Fibroblast of skin of abdomen (primary cell): ENCODE measurements at places on chromosomes 1 and 21.

GRCh38 chr1:145884675-145885074, 991 bp downstream of the ANKRD35 start:
- peak; percentile 31 for DNase-seq

- no peak for DNase-seq
Measured at GRCh38 chr1:225855503-225856300, 26.5 kb downstream of the TMEM63A start.

GRCh38 chr1:67780637-67781036, 52.6 kb downstream of the GNG12 start:
- no peak for DNase-seq

DNA sequence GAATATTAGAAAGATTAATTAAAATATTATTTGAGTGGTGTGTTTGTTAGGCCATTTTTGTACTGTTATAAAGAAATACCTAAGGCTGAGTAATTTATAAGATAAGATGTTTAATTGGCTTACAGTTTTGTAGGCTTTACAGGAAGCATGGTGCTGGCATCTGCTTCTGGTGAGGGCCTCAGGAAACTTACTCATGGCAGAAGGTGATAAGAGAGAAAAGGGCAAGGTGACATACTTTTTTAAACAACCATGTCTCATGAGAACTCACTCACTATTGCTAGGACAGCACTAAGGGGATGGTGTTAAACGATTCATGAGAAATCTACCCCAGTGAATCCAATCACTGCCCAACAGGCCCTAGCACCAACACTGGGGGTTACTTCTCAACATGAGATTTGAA, 56.7 kb upstream of the RGS21 start:
- no peak for DNase-seq

GRCh38 chr21:44065428-44065827, 41.8 kb upstream of the PWP2 start:
- DNase-seq, result peak; percentile 2

DNA sequence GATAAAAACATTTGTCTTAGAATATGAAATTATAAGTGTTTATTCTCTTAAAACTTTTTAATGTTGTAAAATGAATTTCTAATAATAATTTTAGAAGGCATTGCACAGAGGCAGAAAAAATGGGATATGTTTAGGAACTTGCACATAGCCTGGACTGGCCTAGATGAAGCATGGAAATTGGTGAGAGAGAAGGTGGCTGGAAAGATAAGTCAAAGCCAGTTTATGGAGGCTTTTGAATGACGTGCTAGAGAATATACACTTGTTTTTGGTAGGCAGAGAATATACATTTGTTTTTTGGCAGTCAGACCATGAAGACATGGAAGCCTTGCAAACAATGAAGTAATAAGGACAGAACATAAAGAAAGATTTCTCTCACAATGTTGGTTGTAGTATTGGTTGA, 2.3 kb upstream of the C4BPA start:
- no peak for DNase-seq

DNA sequence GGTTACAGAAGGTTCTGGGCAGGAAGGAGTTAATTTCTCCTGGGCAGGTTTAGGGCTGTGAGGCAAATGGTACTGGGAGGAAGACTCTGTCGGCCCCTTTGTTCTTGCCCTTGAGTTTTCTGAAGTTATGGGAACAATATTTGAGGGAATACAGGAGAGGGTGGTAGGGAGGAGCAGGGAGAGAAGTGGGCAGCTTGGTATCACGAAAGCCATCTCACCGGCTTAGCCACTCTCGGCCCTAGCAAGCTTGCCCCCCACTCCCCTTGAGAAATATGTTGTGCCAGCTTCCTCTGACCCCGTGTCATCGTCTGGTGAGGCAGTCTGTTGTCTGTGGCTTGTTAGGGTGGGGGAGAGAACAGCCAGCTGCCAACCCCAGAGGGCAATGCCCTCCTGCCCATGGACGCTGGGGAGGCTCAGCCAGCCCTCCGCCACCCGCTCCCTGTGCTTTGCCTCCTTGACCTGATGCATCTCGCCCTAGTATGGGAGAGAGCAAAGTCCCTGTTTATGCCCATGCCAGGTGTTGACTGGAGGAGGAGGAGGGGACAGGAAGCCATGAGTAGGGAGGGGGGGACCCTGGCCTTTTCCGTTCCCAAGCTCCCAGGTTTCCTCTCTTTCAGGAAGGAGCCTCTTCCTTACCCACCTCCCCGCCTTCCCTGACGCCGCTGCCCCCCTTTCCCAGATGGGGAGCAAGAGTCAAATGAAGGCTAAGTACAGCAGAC, 1.2 kb downstream of the EFNA1 start:
- DNase-seq, result no peak

DNA sequence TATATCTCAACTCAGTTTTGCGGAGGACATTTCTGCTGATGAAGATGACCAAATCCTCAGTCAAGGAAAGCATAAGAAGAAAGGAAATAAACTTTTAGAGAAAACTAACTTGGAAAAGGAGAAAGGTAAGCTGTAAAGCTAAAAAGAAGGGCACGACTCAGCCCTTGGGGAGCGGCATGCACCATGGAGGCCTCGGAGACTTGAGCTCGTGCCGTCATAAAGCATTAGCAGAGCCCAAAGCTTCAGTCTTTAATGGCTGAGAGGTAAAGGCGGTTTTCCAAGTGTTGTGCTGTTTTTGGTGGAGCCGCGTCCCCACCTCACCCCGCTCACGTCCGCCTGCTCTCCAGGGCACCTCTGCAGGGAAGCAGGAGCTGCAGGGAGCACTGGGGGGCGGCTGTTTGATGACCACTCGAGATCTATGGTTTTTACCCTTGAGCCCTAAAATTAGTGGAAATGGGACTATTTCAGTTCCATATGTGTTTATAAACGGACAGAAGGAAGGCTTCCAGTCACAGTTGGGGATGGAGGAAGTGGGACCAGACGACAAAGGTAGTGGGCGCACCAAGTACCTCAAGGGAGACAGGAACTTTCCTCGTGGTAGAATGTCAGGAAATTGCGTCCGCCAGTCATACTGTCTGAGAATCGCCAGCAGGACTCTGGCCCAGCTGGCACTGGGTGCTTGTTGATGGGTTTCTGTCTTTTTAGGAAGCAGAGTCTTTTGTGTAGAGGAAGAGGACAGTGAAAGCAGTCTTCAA, 27.6 kb downstream of the RRP1B start:
- DNase-seq, result no peak

DNA sequence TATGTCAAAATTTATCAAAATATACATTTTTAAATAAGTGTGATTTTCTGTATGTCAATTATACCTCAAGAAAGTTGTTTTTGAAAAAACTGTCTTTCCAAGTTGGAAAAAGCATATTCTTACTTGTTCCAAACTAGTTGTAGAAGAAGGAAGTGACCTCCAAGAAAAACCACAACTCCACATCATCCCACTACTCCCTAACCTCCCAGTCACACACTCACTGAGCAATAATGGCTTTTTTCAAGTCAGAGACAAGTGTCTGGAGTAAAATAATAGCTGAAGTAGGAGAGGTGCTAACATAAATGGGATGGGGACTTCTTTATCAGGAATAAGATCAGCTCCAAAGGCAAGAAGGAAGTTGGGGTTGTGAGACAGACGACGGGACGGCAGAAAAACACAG, 13.4 kb downstream of the EPRS1 start:
- DNase-seq, result no peak

- no peak for DNase-seq
Measured at GRCh38 chr1:21815724-21816321, 3.8 kb downstream of the LDLRAD2 start.

GRCh38 chr1:225434046-225434445, 6.2 kb upstream of the LBR start:
- DNase-seq, result no peak

- DNase-seq, result peak; percentile 94
Measured at GRCh38 chr1:176656257-176656995, 193.5 kb downstream of the PAPPA2 start.

DNA sequence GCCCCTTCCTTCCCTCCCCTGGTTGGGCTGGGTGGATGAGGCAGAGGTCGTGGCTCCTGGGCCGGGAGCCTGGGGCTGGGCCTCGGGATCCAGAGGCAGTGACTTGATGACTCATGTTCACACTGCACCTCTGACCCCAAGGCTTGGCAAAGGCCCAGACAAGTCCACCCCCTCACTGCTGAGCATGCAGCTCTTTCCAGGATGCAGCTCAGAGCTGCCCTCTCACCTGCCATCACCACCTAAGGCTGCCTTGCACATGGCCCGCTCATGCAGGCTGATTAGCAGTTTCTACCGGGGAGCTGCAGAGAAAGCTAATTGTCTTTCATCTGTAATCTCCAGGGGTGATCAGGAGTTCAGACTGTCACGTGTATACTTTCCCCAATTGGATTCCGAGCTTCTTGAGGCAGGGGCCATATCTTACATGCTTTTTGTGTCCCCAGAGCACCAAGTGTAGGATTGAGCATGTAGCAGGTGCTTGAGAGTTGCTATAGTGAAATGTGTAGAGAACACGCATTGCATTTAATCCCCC, 62.1 kb downstream of the LRRN2 start:
- DNase-seq, result no peak

GRCh38 chr1:203517426-203518110, 23.6 kb downstream of the OPTC start:
- no peak for DNase-seq

GRCh38 chr1:95407131-95407885, 173.3 kb downstream of the RWDD3 start:
- peak; percentile 24 for DNase-seq

GRCh38 chr1:234605983-234606783, 3.8 kb downstream of the IRF2BP2 start:
- DNase-seq, result no peak

DNA sequence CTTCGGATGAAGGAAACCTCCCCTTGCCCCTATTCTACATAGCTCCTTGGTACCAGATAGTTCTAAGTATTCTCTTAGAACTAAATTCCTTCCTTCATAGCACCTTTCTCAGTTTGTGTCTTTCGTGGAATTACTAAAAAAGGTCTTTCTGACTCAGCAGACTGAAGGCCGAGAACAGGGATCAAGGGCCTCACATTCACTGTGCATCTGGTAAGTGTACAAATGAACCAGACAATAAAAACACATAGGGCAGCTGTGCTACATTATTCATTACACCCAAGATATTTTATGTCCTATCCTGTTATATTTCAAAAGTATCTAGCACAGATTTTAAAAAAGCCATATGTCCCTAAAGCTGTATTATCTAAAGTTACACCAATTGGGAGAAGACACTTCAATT, 62.9 kb upstream of the HP1BP3 start:
- DNase-seq, result no peak

- no peak for DNase-seq
Measured at GRCh38 chr1:241624935-241625334, 15.2 kb downstream of the CHML start.

DNA sequence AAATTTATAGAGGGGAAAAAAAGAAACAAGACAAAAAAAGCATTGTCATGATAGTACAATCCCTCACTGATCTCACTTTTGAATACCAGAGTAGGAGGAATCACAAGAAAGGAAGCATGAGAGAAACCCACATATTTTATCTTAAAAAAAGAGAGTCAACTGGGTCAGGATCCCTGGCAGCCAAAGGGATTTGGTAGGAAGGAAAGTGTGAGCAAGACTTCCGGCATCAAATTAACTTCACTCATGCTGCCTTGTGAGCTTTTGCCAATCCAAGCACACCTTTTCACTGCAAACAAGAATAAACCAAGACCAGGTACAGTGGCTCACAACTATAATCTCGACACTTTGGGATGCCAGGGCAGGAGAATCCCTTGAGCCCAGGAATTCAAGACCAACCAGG, 53.1 kb downstream of the SLC9C2 start:
- no peak for DNase-seq

DNA sequence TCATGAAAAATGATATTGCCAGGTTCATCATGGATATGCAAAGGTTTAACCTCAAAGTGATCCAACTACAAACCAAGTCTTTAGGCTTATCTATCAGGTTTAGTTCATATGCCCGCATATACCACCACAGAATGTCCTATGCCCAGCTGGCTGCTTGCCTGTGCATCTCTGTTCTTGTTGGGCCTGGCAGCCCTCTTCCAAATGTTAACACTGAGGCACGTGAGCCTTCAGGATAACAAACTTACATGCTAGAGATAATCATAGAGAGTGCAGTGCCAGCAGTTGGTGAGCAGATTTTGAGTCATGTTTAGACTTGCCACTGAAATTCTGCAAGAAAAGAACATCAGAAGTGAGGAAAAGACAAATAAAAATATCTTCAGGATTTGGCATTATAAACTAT, 607.9 kb upstream of the TMPRSS15 start:
- DNase-seq, result no peak

DNA sequence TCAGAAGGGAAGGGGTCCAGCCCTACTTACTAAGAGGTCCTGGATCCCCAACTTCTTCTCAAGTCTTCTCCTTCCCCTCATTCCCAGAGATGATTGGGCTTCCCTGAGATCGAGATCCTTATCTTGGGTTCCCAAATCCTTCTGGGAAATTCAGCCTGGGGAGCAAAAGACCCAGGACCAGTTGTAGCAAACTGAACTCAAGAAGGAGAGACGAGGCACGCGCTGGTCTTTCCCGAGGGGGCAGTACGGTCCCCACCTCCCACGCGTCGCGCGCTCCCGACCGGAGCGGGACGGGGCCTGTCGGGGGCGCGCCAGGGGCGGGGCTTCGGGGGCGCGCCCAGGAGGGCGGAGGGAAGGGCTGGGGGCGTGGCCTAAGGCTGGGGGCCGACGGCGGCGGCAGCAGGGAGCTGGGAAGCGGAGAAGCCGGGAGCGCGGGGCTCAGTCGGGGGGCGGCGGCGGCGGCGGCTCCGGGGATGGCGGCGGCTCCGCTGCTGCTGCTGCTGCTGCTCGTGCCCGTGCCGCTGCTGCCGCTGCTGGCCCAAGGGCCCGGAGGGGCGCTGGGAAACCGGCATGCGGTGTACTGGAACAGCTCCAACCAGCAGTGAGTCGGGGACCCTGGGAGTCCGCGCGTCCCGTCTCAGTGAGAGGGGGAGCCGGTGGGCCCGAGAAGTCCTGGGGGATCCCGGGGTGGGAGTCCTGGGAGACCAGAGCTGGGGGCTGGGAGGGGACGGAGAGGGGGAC, at the start of gene EFNA3:
EFNA3 (plus strand) TSS at position 369 of the 741 bp plus-strand sequence; CDS start at position 474, 105 bp downstream.
- peak; percentile 48 for DNase-seq

GRCh38 chr1:30817548-30817947, 60.0 kb upstream of the LAPTM5 start:
- no peak for DNase-seq

GRCh38 chr21:31550070-31550469, 109.4 kb upstream of the SOD1 start:
- no peak for DNase-seq

DNA sequence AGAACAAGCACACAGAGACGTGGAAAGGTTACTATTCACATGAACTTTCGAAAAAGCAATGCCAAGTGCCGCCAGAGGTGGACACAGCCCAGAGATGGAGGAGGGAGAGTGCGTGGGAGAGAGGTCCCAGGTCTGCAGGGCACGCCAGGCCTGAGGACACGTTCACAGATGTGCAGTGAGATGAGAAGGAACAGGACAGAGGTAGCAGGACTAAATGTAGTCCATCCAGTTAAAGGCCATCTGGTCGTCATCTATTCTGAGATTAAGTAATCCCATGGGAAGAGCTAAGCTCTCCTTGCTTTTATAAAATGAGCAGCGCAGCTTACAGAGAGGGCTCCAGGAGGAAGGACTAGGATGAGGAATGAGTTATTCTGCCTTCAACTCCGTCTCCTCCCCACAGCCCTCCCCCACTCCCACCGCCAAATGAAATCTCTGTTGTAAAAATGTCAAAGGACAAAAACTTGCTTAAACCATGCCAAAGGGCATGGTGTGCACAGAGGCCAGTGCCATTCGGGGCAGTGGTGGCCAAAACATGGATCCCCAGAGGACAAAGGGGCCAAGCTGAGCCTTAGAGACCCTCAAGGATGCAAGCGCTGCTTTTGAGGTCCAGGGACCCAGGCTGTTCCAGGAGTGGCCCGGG, 85.4 kb upstream of the SLC25A33 start:
- DNase-seq, result no peak
